ENCODE measurements at places on chromosomes 12 and 14.

DNA sequence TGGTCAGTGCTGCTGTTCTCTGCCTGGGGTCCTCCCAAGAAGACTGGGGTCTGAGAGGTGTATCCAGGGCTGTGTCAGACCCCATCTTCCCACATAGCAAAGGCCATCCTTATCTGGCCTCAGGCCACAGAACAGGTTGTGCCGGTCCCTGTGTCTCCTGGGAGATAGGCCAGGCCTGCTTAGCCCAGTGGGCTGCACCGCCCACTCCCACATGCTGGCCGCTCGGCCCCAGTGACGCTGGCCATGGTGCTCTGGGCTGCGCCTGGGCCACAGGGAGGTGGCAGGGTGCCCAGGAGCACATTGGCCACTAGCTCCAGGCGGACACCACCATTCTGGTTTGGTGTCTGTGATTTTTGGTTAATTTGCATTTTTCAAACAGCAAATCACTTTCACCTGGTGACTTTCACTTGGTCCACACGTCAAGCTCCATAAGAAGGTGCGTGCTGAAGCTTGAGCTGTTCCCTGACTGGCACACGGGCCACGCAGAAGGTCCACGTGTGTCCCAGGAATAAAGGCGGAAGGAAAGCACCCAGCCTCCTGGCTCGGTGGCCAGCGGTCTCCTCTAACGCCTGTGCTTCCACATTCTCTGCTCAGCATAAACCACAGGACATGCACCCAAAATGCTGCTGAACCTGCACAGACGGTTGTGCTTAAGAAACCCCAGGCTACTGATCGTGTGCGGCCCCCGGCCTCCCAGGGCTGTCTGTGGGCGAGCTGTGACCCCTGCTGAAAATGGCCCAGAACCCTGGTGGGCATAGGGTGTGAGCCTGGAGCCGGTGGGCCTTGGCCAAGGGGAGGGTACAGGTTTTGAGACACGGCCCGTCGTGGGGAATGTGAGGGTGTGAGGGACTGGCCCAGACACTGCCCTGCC, 4.6 kb downstream of the FBRSL1 start:
- no peak for DNase-seq

GRCh38 chr14:74299061-74299545, 3.6 kb downstream of the ABCD4 start:
- no peak for DNase-seq

DNA sequence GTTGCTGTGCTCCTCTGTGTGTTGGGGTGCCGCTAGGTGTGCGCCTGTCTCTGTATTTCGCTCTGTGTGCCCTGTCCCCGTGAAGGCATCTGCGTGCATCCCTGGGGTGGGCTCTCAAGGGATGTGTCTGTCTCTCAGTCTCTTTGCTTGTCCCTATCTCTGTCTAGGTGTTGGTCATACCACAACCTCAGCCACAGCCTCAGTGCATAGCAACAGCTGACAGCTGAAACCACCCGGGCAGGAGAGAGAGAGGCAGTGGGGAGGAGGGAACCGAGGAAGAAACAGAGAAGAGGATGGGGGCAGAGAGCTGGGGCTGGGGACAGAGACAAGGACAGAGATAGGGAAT, 953 bp upstream of the NXPH4 start:
- no peak for DNase-seq

DNA sequence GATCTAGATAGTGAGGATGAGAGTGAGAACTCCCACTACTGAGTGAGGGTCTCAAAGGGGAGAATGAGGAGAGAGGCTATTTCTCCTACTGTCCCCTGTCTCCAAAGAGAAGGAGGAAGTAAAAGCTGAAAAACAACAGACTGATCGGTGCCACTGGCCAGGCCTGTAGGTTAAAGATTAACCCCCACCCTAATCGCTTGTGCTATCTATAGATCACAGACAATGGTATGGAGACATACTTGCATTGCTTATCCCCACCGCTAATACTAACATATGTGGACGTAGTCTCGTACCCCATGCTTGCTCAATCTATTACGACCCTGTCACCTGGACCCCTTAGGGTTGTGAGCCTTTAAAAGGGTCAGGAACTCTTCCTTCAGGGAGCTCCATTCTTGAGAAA, 777.9 kb upstream of the TMEM132C start:
- DNase-seq: no peak

- DNase-seq: no peak
Measured at GRCh38 chr12:131617179-131617578, 93.7 kb upstream of the SFSWAP start.

GRCh38 chr12:51421266-51421884, 3.3 kb upstream of the SLC4A8 start:
- DNase-seq: peak; percentile 71

GRCh38 chr14:100755649-100756048, 29.0 kb downstream of the DLK1 start:
- DNase-seq: peak; percentile 34

DNA sequence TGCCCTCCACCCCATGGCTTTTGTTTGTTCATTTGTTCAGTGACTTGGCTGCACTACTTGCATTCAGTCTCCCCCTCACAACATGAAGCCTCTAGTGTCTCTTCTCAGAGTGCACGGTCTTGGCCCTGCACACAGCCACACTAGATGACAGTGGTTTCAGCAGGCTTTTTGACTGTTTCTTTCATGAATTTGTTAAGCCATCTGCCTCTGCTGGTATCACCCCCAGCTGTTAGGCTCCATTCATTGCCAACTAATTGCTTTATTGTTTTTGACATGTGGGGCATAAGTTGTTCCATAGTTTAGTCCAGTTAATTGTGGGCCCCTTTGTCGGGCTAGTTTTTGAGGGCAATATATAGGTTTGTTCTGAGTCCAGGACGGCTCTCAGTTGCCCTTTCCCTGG, 18.8 kb downstream of the OS9 start:
- no peak for DNase-seq

- DNase-seq: no peak
Measured at GRCh38 chr12:70186436-70186835, 56.8 kb upstream of the CNOT2 start.

DNA sequence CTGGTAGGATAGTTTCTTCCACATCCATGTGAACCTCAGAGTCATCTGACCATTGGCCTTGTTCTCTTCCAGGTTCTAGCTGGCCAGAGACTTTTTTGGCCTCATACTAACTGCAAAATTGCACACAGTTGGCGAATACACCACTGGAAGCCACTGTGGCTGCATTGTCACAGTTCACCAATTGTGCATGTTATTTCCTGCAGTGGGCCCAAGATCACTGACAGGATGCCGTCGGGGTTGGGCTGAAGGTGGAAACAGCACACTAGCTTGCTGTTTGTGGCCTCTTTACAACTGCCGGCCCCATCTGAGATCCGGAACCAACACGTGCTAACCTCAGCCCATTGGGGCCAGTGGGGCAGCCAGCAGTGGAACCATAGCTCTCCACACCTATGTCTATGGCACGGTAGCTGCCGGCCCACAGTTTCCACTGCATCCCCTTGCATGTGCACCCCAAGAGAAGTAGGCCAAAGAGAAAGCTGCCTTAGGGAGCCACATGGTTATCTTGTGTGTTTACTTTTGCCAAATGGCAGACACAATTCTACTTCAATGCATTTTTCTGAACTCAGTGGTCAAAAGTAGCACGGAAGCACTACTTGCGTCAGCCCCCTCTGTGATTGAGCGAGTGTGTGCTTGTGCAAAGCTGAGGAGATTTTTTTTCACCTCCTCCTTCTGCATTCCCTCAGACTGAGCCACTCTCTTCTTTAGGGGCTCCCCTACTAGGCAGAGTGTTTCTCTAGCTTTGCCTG, 464.0 kb downstream of the RAD51B start:
- no peak for DNase-seq

GRCh38 chr14:69768873-69769272, 1.9 kb downstream of the SRSF5 start:
- DNase-seq: no peak

- no peak for DNase-seq
Measured at GRCh38 chr12:19689226-19689625, 249.9 kb downstream of the AEBP2 start.

GRCh38 chr14:80291101-80291500, 79.8 kb upstream of the DIO2 start:
- no peak for DNase-seq

DNA sequence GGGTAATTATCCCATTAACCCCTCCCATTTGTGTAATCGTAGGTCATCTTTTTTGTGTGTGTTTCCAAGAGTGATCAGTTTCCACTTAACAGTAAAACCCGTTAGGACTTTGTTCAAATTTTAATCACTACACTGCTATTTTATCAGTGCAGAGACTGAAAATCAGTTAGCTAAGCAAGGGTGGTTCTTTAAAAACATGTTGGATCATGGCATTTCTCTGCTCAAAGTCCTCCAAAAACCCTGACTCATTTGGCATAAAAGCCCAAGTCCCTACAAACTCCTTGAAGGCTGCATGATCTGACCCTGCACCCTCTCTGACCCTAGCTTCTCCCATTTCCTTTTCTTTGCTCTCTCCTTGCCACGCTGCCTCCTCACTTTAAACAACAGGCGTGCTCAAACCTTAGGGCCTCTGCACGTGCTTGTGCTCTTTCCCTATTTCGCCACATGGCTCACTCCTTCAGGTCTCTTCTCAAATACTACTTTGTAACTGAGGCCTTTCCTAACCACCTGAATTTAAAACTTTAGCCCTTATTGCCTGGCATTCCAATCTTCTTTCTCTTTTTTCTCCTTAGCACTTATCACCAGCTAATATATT, 13.2 kb upstream of the OVCH1 start:
- no peak for DNase-seq

DNA sequence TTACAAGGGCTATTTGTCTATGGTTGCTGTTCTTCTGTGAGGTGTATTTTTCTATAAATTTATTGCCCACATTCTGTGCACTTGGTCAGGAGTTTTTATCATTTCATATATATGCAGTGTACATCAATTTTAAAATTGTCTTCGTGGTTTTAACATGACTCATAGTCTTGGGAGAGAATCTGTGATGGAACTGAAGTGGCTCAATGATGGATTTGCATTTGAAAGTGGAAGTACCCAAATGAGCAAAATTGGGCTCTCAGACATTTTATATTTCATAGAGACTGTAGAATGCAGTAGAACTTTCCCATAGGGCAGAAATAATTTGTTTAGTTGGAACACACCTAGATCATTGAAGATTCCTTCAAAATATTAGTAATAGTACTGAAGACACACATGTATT, 1.9 kb upstream of the SCFD1 start:
- DNase-seq: peak; percentile 72

DNA sequence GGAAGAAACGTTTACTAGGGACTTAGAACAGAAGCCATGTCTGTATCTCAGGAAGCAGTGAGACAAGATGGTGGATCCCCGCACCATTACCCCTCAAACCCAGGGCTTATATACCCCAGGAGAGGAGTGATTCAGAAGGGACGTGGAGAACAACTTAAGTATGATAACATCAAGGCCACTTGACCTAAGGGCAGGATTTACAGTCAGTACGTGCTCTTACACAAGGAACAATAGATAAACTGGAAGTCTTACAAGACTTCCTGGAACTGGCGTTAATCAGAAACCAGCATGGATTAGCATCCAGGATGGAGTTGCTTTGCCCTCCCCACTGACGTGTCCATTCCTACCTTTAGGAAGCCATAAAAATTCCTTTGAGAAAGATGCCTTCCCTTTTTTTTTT, 8.6 kb upstream of the ETFBKMT start:
- no peak for DNase-seq

DNA sequence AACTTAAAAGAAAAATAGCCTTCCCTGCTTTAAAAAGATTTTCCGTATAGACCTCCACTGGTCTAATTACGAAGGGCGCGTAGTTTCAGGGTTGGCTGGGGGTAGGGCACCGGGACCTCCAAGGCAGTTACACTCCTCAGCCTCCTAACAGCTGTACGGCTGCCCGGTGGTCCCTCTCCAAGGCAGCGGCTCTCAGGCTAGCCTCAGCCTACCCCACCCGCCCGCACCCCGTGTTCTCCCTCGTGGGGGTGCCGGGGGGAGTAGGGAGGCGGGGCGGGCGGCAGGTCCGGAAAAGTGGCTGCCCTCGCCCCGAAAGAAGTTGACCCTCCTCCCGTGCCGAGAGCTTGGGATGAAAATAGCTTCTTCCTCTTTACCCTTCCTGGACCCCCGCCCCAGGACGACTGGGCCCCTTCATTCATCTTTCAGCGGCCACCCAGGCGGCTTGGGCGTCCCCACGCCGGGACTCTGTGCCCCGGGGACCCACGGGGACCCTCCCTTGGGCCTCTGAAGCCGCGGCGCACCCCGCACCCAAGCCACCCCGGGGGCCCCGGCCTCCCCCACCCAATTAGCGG, 991 bp upstream of the RCOR1 start:
- DNase-seq: peak; percentile 31

DNA sequence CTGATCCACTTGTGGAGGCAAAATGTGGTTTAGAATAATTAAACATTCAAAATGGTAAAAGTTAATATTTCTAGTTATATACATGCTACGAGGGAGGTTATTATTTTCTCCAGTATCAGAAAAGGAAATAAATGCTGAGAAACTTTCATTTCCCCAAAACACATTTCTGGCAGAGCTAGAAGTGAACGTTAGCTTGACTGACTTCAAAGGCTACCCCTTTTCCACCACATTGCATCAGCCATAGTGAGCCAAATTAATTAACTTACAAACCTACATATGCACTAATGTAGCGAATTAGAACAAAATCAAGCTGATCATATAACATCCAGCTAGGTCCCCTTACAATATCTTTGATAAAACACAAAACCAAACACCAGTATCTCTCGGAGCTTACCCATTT, 49.3 kb upstream of the RERGL start:
- DNase-seq: peak; percentile 8

DNA sequence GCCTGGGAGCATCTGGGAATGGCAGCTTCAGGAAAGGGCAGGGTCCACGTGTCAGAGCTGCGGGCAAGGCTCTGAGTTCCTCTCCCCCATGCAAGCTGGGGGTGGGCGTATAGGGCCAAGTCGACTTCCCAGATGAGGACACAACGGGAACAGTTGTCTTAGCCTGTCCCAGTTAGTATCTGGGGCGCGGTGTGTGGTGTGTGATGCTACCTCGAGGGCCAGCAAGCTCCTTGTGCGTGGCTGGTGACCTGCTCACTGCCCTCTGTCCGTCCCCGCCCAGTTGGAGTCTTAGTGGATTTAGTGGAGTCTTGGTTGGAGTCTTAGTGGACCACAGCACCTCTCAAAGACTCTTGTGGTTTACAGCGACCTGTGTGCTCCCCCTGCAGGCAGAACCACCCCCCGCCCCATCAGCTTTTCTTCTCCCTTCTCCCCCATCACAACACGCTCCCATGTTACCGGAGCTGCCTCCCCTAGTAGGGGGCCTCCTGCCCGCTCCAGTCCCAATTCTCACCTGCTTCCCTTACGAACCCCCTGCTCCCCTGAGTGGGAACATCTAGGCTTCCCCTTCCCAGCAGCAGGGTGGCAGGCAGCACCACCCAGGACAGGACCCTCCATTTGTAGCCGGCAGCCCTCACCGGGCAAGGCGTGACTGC, 8.7 kb downstream of the ASPG start:
- no peak for DNase-seq

GRCh38 chr12:69999561-69999960, 174.5 kb downstream of the MYRFL start:
- DNase-seq: no peak

DNA sequence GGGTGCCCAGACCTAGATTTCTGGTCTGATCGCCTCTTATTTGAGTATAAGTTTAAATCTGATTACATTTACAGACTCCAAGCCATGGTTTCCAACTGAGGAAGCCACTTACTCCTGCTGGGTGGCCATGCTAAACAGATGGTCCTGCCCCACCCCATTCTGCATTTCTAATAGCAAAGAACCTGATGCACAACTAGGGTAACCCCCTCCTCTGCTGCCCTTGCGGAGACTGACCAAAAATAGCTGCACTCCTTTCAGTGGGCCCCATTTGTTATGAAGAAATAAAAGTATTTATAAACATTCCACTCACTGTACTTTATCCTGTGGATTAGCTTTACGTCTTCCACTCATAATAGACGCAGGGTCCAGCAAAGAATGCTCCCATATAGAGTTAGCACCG, 6.8 kb downstream of the GIT2 start:
- no peak for DNase-seq
